Psoas muscle (tissue), 8 donors: ENCODE measurements at places on chromosomes 5 and 9. TPM values are rescaled to one million over a fixed set of nuclear protein-coding genes. Genes with fewer than 3 reads are reported as not detected.

DNA sequence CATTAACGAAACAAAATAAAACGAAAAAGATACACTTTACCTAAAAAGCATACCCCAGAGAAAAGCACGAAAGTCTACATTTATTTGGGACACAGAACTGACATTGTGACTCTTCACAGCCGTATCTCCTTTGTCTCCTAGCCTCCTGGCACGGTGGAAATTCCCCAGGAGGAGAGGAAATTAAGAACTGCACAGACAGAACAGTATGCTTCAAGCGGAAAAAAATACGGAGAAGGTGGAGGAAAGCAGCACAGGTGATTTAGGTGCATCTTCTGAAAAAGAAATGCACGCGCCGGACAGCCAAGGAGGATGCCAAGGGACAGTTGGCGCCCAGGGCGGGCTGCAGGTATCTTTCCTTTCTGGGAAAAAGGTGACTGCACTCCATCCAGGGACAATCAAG, 32.0 kb downstream of the DDX31 start:
- H3K27me3 ChIP-seq: no peaks in the 10 kb centered on the region
- no peaks in the 10 kb centered on the region for H3K4me1 ChIP-seq
- H3K27ac ChIP-seq: no peak overlapping the region
- no peak for DNase-seq

DNA sequence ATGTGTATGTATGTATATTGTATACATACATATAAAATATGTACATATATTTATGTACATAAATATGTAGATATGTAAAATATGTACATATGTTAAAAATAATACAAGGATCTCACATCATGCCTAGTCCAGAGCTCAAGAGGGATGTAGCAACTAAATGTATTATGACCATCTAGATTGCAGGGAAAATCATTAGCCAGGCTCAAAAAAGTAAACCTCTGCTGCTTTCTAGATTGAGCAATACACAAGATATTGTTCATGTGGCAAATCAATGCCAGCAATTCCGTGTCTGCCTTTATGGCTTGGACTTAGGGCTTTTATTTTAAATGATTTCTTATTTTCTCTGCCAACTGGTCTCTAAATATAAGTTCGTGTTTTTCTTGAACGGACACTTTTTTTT, 65.2 kb downstream of the RAI14 start:
- no peak overlapping the region for H3K27ac ChIP-seq
- no peaks in the 10 kb centered on the region for H3K27me3 ChIP-seq
- no peaks in the 10 kb centered on the region for H3K4me1 ChIP-seq
- DNase-seq: no peak
- no peak overlapping the region for H3K4me3 ChIP-seq

The RANBP6 gene
- total RNA-seq: 18.6 TPM

- no peaks in the 10 kb centered on the region for H3K4me1 ChIP-seq
- H3K4me3 ChIP-seq: peak overlapping the region; percentile 49
- DNase-seq: peak; percentile 59
- no peaks in the 10 kb centered on the region for H3K36me3 ChIP-seq
- H3K27ac ChIP-seq: no peak overlapping the region
- H3K27me3 ChIP-seq: peaks cover 64% of the 10 kb centered on the region
Observed at GRCh38 chr5:123099514-123100151, 10.6 kb downstream of the PRDM6 start.

DNA sequence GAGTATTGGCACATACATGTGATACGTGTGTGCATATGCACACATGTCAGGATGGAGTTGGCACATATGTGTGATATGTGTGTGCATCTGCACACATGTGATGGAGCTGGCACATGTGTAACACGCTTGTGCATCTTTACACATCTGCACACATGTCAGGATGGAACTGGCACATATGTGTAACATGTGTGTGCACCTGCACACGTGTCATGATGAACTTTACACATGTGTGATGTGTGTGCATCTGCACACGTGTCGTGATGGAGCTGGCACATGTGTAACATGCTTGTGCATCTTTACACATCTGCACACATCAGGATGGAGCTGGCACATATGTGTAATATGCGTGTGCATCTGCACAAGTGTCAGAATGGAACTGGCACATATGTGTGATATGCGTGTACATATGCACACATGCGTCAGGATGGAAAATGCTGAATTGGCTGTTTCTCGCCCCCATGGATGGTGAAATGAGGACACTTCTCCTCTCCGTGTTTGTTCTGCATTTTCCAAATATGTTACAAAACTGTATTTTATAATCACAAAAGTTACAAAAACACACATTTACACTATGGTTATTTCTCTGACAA, 16.3 kb upstream of the SLC6A19 start:
- H3K36me3 ChIP-seq: no peaks in the 10 kb centered on the region
- no peak overlapping the region for H3K4me3 ChIP-seq
- H3K4me1 ChIP-seq: no peaks in the 10 kb centered on the region
- H3K27me3 ChIP-seq: no peaks in the 10 kb centered on the region

The ZNF462 gene
- 102 TPM for total RNA-seq
